SK-N-MC (cell line): ENCODE measurements at places on chromosomes 4 and X.

DNA sequence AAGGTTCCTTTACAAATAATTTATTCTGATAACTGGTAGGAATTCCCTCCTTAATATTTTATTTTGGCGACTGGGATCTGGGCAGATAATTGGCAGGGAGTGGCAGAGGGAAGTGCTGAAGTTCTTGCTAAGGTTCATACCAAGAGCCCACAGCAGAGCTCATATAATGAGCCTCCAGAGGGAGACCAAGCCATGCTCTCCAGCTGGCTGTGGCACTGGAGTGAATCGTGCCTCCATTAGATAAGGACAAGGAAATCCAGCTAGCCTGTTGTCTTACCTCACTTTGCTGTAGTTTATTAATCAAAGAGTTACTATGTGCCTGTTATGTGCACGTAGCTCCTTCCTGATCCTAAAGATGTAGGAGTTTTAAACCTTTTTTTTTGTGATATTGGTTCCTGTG is 1.3 kb downstream of the ASB12 start:
- DNase-seq = no peak

- DNase-seq = peak; percentile 22
Measured at GRCh38 chrX:132738951-132739350, 219.5 kb downstream of the HS6ST2 start.

DNA sequence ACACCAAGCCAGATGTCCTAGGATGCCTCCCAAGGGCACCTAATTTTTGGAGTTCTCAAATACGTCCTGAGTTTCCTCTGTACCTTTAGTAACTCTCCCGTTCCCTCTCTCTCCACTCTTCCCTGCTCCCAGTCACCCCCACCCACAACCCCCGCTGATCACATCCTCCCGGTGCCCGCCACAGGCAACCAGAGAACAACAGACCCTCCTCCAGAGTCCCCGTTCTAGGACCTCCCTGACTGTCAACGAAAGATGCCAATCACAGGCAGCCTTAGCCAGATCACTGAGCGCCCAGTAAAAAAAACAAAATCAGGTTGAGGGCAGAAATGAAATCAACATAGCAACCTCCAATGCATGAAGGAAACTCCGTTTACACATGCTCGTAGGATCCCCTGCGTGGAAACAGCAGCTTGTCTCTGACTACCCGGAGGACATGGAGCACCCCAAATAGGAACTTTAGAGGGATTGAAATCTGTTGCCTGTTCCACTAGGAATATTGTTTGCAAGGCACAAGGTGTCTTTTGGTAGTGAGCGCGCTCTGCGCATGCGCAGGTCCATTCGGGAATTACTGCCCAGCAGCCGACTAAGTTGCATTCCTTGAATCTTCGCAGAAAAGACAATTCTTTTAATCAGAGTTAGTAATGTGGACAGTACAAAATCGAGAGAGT is at the start of gene GABRB1:
Gene GABRB1 (plus strand): TSS at position 557 of the 668 bp plus-strand sequence.
- no peak for DNase-seq

DNA sequence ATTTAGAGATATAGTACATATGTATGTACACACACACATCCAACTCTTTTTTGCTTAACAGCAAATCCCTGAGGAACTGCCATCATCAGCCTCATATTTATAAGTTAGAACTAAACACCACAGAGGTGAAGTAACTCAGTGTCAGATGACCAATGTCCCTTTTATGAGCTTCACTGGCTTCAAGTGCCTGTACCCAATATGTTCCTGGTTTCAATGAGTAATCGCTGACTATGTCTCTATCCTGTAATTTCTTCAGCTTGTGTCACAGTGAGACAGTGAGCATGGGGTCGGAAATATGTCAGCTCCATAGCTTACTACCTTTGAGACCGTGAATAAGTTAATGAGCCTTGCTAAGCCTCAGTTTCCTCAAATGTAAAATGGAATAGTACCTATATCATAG is 136.2 kb upstream of the RASGEF1B start:
- no peak for DNase-seq

DNA sequence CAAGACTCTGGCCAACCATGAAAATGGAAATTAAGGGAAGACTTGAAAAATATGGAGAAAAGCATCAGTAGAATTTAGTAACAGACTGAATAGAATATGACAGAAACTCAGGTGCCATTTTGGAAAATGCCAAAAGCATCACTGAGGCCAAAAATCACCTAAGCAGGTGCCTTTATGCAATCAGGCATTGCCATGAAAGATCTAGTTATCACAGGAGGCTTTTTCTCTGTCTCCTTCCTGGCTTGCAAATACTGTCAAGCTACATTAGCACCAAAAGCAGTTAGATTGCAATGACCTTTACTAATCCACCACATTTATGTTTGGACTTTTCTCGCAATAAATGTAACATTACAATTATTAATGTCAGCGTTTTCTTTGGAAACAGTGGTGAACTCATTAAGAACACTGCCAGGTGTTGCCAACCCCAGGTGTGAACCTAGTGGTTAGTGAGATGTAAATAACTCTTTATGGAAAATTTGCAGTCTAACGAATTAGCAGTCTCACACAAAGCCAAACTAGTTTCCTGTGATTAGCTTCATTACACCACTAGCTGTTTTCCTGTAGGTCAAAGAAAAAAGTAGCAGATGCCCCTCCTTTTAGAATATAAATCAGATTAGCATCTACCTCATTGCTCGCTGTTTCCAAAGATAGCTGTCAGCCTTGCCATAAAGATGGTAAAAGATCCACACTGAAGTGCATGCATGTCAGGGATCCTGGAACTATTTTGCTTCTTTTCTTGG is 1568.4 kb upstream of the TENM3 start:
- DNase-seq = no peak

DNA sequence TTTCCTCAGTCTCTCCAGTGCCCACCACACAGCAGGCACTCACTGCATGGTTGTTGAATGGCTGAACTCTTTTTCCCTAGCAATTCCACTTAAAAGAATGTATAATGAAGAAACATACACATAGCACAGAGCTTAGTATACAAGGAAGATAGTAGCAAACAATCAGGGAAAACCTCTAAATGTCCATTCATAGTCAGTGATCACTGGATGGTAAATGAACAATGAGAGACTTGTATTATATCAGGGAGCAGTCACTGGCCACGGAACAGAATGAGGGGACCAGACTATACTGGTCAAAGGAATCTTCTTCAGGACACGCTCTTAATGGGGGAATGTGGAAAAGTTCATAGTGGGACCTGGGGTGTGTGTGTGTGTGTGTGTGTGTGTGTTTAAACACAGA is 43.6 kb upstream of the FAM156A start:
- no peak for DNase-seq

GRCh38 chr4:57124145-57124544 is 14.0 kb upstream of the IGFBP7 start:
- no peak for DNase-seq

- DNase-seq = no peak
Measured at GRCh38 chrX:120293015-120293414, 18.2 kb downstream of the TMEM255A start.

DNA sequence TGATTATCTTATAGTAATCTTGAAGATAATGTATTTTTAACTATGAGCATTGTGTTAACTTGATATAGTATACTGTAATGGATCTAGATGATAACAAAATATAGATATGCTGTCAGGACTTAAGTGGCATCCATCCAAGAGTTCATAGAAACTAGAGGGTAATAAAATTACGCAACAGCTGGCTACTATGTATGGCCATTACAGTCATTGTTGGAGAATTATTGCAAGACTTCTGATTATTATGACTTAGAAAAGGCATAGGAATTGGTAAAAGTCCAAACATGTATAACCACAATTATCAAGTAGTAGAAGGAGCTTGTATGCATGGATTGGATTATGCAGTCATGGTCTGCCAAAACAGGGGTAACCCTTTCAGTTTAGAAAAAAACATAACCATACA is 9.5 kb downstream of the OGT start:
- DNase-seq = no peak

DNA sequence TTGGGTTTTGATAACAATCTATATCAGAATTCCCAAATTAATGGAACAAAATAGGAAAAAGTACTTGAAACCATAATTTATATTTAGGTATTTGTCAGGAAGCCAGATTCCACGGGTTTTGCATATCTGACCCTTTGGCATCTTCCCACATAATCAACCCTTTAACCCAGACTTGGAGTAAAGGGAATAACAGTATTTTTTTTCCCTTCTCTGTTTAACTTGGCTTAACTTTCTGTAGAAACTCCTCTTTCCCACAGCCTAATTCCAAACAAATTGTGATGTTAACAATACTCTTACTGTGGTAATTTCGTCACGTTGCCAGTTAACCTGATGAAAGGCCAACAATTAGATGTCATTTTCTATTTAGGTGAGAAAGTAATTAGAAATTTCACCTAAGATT is 49.4 kb upstream of the GUCY1A1 start:
- DNase-seq = no peak

DNA sequence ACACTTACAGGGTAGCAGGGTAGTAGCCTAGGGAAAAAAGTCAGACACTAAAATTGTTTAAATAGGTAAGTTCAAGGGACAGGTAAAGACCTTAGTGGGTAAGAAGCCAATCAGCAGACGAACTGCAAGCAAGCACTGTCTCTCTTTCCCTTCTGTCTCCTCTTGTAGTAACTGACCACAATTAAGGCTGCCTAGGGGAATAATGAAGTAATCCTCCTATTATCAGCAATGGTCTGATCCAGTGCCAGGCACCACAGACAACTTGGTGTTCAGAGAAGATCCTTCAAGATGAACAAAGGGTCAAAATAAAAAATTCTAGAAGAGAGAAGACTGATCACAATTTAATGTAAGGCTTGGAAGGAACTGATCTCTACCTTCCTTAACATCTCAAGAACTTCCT is 62.9 kb downstream of the ELOVL6 start:
- DNase-seq = no peak

- no peak for DNase-seq
Measured at GRCh38 chr4:121484633-121485032, 103.8 kb upstream of the QRFPR start.

DNA sequence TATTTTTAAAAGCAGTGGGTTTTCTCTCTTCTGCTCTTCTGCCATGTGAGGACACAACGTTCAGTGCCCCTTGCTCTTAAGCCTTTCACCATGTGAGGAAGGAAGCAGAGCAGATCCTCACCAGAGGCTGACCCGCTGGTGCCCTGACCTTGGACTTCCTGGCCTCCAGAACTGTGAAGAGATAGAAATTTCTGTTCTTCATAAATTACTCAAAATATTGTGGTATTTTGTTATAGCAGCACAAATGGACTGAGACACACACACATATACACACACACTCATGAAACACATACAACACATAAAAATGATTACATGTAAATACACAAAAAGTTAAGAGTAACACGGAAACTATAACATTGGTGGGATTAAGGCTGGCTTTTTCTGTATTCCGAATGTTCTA is 244.8 kb upstream of the NOCT start:
- DNase-seq = no peak

GRCh38 chr4:88007304-88008121 is at the start of gene PKD2:
Gene PKD2 (plus strand): TSS chr4:88007635. CDS start chr4:88007734, 99 bp downstream.
- no peak for DNase-seq

GRCh38 chrX:32749070-32749469 is 462.3 kb downstream of the DMD start:
- no peak for DNase-seq

- no peak for DNase-seq
Measured at GRCh38 chrX:136387951-136388502, 87.3 kb downstream of the ADGRG4 start.

DNA sequence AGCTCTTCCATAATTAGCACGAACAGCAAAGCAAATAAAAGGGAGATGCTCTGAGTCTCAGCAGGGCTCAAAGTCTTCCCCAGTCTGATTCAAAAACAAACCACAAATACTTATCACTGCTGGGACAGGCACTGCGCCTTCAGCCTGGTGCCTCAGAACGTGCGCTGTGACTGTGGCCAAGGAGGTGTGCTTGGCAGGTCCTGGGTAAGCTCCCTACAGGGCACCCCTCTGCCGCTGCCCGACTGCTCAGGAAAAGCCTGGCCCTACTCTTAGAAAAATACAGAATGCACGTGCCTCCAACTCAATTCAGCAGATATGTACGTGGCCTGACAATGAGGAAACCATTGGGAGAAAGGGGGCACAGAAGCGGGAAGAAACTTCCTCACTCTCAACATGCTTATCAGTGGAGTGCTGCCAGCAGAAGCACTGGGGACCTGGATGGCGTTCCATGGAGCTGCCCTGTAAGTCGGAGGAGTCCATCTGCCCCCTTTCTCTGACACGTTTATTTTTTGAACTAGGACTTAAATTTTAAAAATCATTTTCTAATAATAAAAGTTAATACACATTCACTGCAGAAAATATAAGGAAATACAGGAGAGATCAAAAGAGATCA is 86.8 kb downstream of the GATB start:
- DNase-seq = no peak

DNA sequence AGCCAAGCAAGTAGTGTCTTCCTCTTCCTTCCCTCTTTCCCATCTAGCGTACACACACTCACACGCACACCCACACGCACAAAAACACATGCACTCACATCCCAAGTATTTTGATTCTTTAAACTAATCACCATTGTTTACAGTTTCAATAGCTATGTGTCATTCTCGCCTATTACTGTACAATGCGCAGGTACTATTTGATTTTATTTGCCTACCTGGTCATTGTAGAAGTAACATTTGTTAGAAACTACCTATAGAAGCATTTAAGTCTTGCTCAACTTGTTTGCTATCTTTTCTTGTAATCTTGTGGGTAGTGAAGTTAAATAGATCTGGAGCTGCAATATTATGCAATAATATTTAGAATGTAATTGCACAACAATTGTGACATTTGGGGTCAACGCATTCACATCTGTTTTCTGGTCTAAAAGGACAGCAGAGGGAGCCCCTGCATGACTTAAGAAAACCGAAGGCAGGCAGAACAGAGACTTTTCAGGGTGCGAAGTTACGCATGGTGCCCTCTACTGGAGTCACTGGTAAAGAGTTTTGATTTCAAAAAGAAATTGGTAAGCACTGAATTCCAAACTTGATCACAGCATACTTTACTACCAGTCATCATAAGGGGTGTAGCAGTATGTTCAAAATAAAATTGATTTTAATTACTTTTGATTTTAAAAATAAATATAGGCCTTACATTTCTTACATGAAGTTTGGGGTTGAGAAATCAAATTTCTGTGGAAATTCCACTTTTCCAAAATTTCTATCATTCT is 503.3 kb upstream of the FAM241A start:
- peak; percentile 93 for DNase-seq

DNA sequence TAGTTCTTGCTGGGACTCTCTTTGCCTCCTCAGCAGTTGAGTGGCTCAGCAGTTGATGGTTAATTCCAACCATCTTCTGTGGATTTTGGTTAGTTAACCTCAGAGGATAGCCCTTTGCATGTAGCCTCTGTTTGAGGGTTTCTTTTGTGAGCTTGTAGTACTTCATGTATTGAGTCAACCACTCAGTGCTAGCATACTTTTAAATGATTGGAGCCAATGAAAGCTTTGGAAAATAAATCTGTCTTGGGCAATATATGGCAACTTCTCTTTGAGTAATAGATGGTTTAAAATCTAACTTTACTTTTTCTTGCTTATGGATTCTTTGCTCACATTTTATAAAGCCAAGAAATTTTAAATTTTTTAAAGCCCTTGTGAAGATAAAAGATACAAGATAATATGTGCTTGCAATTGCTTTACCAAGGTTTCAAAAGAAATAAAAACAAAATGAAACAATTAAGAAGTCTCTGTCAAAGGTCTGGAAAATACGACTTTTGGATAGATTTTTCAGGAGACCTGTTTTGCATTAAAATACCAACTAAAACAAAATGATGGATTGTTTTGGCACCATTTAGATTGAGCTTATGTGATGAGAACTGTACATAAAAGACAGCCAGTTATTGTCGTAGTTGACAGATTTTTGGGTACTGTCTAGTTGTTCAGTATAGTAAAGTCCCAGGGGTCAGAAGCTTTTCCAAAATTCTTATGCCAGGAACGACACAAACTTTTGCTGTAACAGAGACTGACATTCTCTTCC is 181.9 kb downstream of the SPRY1 start:
- no peak for DNase-seq
